ENCODE measurements at places on chromosomes 3 and 15.

- DNase-seq = no peak
Observed at GRCh38 chr3:123718108-123718507, 133.3 kb upstream of the HACD2 start.

DNA sequence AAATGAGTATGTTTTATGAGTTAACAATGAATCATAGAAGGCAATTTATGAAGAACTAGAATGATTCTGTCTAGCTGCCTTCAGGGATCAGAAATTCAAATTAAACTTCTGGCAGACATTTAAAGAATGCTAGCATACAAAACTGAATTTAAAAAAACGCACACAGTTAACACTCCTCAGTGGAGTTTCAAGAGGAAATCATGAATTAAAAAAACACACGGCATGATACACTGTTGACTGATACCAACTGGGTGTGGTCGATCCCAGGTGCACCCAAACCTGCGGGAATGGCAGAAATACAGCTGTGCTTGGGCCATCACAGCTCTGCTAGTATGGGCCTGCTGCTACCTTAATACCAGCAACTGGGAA lies 526.0 kb downstream of the FOXP1 start:
- DNase-seq = no peak

DNA sequence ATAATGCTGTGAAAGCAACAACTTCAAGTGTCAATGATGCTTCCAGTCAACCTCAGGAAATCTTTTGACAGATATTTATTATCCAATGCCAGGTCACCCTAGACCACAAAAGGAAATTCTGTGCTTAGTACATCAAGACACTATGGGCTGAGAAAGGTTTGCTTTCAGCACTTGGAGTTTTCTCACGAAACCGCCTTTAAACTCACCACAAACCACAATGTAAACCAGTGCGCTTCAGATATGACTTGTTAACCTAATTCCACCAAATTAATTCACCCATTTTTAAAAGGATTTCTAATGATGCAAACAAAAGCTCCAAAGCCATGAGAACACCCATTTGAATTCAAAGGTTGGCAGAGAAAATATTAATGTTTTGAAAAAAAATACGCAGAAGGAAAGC lies 292.9 kb upstream of the NR2F2 start:
- no peak for DNase-seq

DNA sequence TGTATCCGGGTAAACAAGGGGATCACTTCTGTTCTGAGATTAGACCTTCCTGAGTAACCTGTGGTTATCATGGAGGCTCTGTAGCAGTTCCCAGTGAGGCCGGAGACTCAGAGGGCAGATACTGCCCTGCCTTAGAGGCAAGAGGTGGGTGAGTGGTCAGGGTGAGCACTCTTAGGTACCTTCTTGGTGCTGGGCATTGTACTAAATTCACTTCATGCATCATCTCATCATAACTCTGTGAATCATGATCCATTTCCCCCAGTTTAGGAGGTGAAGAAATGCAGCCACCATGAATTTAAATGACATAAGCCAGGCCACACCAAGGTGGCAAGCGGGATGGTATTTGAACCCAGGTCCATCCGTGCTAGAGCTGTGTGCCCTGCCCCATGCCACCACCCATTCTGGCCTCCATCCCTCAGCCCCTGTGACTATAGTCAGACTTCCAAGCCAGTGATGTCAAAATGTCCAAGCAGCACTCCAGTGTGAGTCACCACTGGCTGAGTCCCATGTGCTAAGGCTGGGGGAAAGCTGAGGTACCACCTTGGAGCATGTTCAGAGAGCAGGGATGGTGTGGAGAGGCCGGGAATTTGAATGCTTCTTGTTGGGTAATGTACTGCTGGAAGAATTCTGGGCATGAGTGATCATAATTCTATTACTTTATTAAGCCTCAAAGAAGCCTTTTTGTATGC lies 88.8 kb downstream of the EPHB1 start:
- DNase-seq = no peak

DNA sequence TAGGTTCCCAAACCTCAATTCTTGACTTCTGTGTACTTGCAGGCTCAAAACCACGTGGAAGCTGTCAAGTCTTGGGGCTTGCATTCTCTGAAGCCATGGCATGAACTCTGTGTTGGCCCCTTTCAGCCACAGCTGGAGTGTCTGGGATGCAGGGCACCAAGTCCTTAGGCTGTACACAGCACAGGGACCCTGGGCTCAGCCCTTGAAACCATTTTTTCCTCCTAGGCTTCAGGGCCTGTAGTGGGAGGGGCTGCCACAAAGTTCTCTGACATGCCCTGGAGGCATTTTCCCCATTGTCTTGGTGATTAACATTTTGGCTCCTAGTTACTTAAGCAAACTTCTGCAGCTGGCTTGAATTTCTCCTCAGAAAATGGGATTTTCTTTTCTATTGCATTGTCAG lies 135.4 kb downstream of the ATG7 start:
- DNase-seq = no peak

- no peak for DNase-seq
Observed at GRCh38 chr3:47940232-47940631, 76.0 kb downstream of the MAP4 start.

DNA sequence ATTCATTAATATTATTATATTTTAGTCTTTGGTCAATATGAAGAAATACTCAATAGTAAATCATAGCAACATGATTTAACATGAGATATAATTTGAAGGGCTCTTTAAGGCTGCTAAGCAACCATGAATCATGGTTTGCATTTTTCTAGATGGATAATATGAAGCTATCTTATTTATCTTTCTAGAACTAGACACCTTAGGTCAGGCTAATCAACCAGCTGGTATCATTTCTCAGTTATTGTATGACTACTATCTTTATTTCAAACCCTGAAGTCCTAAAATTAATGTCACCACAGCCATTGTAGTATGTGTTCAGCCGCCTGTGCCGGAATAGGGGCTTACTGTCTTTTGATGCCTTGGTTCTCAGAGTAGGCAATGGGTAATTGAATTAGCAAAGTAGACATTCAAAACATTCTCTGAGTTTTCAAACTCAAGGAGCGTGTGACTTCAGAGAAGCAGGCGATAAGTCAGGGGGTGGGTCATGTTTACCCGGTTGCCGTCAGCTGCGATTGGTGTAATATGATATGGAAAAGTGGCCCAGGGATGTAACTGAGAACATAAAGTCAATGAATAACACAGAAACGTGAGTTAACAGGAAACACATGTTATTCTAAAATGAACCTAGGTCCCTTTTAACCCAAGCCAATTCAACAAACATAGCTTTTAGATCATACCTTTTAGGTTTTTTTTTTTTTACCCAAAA lies 93.4 kb upstream of the CTDSPL start:
- no peak for DNase-seq

DNA sequence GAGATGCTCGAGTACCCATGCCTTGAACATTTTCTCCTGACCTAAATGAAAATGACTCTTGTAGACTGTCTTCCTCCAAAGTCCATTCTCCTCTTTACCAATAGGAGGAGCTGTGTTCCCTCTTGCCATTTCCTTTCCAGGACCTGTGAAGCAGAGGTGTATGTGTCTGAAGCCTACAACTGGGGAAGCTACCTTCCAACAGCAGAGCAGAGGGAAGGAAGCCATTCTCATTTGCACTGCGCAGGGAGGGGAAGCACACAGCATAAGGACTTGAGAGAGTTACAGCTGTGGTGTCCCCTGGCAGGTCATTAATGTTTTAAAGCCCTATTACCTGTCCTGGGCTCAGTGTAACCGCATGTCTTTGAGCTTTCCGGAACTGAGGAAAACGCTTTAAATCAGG lies 38.7 kb downstream of the HSPBAP1 start:
- no peak for DNase-seq

DNA sequence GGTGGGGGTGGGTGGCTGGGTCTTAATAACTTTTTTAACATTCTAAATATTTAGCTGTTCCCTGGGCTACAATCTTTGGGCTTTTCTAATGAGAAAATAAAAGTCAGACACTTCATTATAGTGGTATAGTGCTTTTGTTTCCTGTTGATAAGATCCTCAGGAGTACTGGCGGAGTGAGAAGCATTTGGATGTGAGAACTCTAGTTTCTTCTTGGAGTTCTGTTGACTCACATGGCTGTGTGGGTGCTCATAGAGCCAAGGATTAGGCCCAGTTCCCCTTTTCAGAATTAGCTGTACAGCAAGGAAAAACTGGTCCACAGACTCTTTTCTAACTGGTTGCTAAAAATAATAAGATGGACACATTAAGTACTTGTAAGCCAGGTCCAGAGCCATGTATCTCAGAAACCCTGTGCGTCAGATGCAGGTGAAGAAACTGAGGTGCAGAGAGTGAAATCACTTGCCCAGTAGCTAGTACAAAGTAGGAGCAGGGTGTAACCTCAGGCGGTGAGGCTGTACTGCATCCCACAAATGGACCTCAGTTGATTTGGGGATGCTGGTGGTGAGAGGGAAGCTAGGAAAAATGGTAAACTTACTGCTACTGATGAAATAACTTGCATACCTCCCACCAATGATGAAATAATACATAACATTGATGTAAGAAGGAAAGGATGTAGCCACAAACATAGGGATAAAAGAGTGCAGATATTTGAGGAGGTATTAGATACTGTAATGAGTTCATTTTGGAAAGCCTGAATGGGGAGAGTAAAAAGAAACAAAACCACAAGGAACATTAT lies 2.3 kb downstream of the ITPR1 start:
- DNase-seq = no peak

- no peak for DNase-seq
Observed at GRCh38 chr3:115550285-115550761, 73.0 kb upstream of the GAP43 start.

- no peak for DNase-seq
Observed at GRCh38 chr3:127425505-127426443, 137.9 kb upstream of the PRR20G start.

DNA sequence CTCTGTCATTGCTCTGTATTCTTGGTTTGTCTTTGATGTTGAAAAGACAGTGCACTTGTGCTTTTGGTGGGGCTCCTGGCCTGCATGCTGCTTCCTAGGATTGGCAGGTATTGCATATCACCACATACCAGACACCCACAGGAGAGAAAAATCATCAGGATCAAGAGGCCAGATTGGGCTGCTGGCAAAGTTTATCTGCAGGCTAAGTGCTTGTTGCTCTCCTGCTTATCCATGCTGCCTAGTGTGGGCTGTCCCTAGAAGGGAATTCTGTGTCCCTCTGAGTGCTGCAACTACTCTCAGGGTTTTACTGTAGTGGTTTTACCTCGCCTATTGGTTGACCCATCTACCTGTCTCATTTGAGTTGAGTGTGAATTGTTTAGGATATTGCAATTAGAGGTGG lies 833 bp upstream of the SLC22A13 start:
- no peak for DNase-seq

- no peak for DNase-seq
Observed at GRCh38 chr3:1783995-1784394, 314.7 kb upstream of the CNTN4 start.

GRCh38 chr3:189952272-189952671 lies 168.4 kb downstream of the P3H2 start:
- no peak for DNase-seq

GRCh38 chr3:25826510-25826909 lies 36.6 kb downstream of the OXSM start:
- DNase-seq = no peak

DNA sequence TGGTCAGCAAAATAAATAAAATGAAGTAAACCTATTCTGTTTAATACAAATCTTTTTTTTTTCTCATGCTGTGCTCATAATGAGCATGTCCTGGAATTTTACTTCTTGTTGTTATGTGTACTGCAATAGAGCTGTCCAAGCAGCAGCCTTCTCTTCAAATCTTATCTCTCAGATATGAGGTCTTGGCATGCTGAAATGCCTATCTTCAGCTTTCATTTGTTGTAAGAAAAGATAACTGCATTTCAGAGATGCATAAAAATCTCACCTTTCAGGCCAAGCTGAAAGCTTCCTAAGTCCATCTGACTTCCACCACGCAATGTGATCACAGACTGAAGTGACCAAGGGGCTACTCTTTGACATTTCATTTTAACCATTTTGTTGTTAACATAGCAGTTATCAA lies 43.5 kb upstream of the LRRC3B start:
- no peak for DNase-seq

GRCh38 chr3:16452261-16452660 lies 61.2 kb downstream of the RFTN1 start:
- no peak for DNase-seq

- no peak for DNase-seq
Observed at GRCh38 chr3:161409069-161409468, 37.8 kb upstream of the SPTSSB start.

GRCh38 chr3:111768571-111769100 lies 90.4 kb upstream of the PHLDB2 start:
- DNase-seq = no peak

DNA sequence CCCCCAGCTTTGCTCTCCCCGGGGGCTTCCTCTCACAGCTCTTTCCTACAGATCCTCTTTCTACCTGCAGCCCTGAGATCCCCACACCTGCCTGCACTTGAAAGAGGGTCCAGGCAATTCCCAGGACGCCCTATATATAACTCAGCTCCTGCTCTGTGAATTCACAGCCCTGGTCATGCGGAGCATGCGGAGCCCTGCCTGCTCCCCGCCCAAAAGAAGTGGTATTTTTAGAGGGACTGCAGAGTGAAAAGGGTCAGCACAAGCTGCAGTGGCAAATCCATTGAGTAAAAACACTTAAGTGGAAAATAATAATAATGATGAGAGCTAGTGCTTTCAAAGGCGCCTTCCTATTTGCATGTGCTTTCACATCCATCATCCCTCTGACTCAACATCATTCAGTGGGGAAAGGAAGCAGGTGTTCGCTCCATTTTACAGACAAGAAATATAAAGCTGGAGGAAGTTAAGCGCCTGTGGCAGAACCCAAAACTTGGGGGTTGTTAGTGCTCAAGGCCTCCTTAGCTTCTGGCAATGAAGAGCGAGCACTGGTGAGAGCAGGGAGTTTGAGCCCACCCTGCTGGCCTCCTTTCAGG lies 76.3 kb upstream of the LIPC start:
- no peak for DNase-seq

GRCh38 chr15:90024406-90024805 lies 23.3 kb downstream of the ZNF710 start:
- DNase-seq = no peak

GRCh38 chr15:45702041-45702440 lies 67.2 kb downstream of the SQOR start:
- DNase-seq = no peak

DNA sequence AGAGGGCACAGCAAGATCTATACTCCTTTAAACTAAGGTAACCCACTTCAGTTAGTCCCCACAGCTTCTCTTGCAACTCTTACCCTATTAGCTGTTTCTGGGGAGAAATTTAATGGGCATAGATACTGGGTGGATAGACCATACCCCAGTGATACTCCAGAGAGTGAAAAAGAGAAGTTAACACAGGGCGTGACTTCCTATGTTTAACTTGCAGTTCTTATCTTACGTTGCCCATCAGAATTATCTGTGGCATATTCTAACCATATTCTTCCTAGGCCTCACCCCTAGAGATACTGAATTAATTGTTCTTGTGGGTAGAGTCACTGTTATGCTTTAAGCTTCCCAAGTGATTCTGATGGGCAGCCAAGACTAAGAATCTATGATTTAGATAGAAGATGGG lies 485.4 kb upstream of the TPRG1 start:
- no peak for DNase-seq

All from activated CD4-positive, alpha-beta memory T cell treated with anti-CD3 and anti-CD28 coated beads, Interleukin-2, amount 10 ng/mL, durations not matched to agents 7 days and 5 days (primary cell).